ENCODE measurements at places on chromosomes 7 and 10.

DNA sequence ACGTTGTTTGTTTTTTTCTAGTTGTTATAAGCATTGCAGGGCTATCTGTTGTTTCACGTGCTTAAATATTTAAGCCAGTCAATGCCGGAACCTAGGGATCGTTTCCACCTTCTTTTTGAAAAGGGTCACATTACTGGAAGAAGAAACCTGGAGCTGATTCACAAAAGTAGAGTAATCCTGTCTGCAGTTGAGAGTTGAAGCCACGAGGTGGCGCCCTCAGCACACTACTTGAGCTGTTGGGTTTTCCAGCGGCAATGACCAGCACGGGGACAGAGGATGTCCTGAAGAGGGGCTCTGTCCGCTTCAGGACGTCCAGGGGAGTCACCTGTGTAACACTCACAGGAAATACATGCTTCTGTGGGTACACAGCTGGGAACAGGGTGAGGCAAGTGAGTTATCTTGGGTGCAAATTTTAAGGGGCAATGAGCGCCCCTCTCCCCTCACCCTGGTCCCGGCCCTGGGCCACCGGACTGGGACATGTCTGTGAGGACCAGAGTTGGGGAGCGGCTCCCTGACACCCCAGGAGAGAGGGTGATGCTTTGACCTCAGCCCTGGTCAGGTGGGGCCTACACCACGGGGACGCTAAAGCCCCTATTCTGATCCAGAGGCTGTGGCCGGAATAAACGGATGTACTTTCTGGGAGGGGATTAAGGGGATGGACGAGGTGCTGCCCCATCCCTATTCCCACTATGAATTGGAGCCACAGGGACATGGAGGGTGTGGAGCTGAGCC is 26.3 kb upstream of the WDFY4 start:
- DNase-seq: peak; percentile 50

DNA sequence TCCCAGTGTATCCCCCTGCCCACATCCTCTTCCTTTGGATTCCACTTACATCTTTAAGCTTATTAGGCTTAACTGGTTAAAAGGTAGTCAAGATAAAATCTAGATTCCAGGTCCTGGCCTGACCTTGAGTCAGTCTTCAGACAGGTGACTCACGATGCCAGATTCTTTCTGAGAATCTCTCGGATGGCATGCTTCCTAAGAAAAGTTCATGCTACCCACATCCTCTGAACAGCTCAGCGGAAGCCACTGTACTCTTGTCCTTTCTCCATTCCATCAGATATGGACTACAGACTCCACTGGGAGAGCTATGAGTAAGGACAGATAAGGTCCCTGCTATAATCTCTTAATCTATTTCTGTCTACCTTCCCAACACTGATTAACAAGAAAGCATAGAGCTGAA is 43.4 kb downstream of the DNMBP start:
- DNase-seq: no peak

GRCh38 chr10:102801496-102801895 is 35.7 kb downstream of the CYP17A1 start:
- no peak for DNase-seq

GRCh38 chr10:124473070-124473469 is 11.4 kb downstream of the LHPP start:
- no peak for DNase-seq

GRCh38 chr10:82925547-82925946 is 1050.6 kb downstream of the NRG3 start:
- no peak for DNase-seq

DNA sequence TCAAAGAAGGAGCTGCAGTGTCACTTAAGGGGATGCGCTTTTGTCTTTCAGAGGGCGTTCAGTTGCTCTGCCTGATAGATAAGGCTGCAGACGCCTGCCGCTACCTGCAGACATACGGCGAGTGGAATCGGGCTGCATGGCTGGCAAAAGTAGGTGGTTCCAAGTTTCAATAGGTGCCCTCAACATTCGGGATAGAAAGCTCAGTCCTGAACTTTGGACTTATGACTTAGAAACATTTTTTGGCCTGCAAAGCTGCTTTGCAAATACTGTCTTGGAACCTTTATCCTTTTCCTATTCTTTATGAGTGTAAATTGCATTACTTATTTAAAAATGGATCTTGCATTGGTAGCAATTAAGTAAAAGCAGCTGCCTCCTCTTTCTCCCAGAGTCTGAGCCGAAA is 54.1 kb downstream of the WDR11 start:
- DNase-seq: no peak

DNA sequence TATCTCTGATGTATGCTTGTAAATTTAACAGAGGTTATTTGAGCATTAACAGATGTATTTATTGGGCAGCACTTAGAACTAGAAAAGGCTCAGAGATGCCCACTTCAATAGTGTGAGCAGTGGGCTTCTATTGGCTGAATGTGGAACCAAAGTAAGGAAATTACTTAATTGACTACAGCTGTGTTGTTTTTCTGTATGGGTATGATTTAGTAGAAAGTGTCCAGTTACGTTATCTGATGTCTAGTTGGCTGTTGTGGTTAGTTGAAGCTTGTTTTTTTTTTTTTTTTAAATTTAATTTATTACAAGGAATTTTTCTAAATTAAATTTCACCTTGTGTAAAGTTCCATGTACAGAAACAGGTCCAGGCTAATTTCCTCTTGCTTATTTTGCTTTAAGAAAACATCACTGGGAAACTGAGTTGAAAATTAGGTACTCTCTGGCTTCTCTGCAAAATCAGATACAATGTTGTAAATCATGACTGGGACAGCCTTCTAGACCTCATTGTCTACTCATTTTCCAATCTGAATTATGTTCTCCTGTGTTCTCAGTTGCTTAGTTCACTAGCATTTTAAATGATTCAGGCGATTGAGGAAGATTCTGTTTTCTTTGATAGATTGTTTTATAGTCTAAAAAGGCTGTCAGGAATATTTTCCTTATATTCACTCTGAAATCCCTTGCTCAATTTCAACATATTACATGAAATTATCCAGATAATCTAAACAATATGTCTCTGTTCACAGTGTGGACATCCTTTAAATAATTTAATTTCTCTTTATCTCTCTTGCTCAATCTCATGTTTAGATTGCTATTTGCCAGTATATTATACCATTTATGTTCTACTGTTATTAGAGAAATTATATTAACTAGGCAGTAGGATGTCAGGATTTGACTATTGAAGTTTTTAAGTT is 53.0 kb downstream of the PHF14 start:
- DNase-seq: no peak

DNA sequence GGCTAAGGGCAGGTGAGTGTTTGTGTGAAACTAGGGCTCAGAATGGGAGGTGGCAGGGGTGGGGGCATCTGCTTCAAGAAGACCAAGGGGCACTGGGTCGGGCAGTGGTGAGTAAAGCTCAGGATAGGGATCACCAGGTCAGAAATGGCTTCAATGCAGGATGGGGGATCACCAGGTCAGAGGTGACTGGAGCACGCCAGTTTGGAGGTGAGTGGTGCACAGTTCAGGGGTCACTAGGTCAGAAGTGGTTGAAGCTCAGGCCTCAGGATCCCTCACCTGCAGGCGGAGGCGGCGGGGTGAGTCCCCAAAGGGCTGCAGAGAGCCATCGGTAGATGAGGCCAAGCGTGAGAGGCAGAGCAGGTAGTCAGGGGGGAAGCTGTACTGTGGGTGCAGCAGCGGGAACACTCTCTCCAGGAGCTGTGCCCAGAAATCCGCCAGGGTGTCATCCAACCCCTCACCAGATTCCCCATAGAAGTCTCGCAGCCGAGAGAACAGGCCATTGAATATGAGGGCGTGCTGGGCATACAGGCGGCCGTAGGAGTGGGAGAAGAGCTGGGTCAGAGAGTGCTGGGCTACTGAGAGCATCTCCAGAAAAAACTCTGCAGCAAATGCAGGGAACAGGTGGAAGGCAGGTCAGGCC is 1.8 kb downstream of the GPC2 start:
- DNase-seq: no peak

GRCh38 chr10:80163741-80164341 is 31.3 kb downstream of the PLAC9 start:
- DNase-seq: no peak

DNA sequence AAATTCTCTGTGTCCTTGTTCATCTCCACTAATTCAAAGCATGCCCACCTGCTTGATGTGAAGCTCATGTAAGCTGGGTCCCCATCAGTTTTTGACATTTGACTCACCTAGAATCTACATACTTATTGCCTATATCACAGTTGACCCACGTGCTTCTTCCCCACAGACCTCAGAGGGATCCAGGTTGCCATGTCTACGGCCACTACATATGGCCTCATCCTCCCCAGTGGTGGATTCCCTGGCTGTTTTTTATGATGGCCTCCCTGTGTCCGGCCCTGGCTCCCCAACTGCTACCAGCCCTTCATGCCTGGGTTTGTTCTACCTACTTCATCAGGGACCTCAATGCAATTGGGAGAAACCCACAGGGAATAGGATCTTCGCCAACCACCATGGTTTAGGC is 187.4 kb upstream of the GDF10 start:
- no peak for DNase-seq

DNA sequence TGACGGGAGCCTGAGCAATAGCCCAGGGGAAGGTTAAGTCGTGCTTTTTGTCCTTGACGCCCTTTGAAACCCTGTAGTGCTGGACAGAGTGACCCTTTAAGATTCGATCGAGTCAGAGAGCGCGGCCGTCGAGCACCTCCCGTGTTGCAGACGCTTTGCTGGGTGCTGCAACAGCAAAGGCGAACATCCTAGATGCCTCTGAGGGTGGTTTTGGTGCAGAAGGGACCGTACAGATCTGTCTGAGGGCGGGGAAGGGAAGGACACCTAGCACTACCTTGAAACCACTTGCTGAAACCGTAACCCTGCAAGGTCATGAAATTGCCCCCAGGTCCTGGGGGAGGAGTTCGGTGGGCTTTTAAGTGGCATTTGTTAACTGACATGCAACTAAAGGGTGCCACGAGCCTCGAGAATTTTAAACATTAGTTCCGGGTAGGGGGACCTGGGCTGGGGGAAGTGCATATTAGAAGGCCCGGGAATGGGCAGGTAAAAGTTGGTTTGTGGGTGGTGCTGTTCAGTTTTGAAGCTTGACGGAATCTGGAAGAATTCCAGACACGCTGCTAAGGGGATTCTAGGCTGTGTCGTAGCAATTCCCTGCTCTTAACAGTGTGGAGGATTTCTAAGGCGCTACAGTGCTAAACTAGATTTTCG is 786 bp downstream of the ATP5F1C start:
- DNase-seq: no peak
